Muscle of arm (tissue), 14 donors: ENCODE measurements at places on chromosomes 3 and 15. TPM values are rescaled to one million over a fixed set of nuclear protein-coding genes. Genes with fewer than 3 reads are reported as not detected.

DNA sequence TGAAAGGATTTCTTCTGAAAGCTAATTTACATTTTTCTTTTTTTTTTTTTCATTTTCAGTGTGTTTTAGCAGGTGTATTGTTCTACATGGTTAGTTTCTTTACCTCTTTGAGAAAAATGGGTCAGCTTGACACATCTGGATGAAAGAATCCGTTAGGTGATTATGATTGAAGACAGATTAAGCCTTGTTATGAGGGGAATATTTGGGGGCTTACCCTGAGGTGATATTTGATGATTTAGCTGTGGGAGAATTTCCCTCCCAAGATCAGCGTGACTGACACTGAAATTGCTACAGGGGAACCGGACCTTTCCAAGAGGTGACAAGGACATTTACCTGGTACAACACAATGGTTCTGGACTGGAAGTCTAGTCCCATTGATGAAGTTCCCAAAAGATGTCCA, 147.5 kb downstream of the NFKBIZ start:
- DNase-seq: no peak

- peak; percentile 61 for DNase-seq
Observed at GRCh38 chr15:43903864-43904290, 77.1 kb downstream of the WDR76 start.

- no peak for DNase-seq
Observed at GRCh38 chr3:176663387-176663786, 533.9 kb downstream of the TBL1XR1 start.

- no peak for DNase-seq
Observed at GRCh38 chr3:124116906-124117305, 125.0 kb upstream of the ROPN1 start.

DNA sequence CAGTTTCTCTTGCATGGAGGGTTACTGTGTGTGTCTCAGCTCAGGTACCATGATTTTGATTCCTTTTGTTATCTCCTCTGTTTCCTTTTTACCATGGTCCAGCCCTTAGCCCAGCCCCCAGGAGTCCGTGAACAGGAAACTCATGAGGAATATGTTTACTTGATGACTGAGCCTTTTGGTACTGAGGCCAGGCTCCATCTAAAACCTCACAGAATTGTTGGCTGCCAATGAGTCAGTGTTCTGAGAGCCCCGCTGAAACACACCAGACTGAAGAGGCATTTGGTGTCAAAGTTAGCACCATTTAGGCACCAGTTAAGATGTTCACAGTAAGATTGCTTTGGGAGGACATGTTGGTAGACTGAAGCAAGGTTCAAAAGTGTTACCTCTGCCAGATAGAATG, 80.9 kb downstream of the DGKG start:
- no peak for DNase-seq

DNA sequence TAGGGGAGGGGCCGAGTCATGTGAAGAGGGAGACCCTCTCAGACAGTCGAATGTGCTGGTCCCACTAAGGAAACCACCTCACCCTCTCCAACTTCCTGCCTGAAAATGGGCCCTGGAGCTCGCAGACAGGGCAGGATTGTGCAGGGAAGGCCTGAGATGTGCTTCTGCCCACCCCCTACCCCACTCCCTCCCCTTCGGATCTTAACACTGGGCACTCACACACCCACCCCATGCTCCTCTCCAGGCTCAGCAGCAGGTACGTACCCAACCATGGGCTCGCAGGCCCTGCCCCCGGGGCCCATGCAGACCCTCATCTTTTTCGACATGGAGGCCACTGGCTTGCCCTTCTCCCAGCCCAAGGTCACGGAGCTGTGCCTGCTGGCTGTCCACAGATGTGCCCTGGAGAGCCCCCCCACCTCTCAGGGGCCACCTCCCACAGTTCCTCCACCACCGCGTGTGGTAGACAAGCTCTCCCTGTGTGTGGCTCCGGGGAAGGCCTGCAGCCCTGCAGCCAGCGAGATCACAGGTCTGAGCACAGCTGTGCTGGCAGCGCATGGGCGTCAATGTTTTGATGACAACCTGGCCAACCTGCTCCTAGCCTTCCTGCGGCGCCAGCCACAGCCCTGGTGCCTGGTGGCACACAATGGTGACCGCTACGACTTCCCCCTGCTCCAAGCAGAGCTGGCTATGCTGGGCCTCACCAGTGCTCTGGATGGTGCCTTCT, 20.0 kb downstream of the ATRIP start:
- no peak for DNase-seq

DNA sequence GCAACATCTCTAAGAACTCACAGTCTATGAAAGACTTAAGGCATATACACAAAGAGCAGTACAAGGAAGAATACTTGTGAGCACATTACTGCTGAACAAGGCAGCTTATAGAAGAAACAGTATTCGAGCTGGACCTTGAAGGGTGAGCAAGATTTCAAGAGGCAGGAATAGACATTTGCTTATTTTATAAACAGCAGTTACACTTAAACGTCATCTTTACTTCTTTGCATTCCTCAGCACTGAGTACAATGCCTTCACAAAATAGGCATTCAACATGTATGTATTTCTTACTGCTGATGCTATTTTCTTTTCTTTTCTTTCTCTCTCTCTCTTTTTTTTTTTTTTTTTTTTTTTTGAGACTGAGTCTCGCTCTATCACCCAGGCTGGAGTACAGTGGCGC, 205.8 kb downstream of the ZIC4 start:
- no peak for DNase-seq

GRCh38 chr15:27563765-27564370, 535.2 kb downstream of the OCA2 start:
- no peak for DNase-seq

GRCh38 chr3:13347390-13347950, 72.7 kb downstream of the NUP210 start:
- no peak for DNase-seq

- no peak for DNase-seq
Observed at GRCh38 chr15:29689287-29689986, 132.8 kb downstream of the TJP1 start.

DNA sequence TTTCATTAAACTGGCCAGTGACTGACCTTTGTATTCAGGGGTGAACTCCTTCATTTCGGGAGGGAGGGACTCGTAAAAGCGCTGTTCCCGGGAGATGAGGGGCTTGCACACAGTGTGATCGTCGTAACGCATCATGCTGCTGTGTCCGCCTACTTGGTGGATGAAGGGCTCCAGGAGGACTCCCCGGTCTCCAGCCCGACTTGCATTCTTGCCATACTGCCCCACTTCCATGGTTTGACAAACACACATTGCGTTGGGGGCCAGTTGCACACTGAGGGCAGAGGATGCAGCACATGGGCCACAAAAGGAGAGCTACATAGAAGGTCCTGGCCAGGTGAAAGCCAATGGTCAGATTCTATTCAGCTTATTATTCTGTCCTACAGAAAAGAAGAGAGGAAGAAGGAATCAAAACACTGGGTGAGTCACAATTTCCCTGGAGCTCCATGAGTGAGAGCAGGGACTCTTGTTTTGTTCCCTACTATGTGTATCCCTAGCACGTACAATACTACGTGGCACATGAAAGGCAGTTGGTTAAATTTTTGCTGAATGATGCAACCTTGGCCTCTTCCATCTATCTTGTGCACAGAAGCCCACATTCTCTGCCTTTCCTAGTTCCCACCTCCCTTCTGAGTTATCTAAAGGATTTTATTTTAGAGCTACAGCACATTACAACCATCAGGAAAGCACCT, 24.2 kb upstream of the GMPPB start:
- DNase-seq: no peak

- DNase-seq: no peak
Observed at GRCh38 chr3:126850370-126851085, 132.4 kb upstream of the PLXNA1 start.

GRCh38 chr3:138935863-138936740, 10.8 kb downstream of the FOXL2 start:
- DNase-seq: peak; percentile 67

DNA sequence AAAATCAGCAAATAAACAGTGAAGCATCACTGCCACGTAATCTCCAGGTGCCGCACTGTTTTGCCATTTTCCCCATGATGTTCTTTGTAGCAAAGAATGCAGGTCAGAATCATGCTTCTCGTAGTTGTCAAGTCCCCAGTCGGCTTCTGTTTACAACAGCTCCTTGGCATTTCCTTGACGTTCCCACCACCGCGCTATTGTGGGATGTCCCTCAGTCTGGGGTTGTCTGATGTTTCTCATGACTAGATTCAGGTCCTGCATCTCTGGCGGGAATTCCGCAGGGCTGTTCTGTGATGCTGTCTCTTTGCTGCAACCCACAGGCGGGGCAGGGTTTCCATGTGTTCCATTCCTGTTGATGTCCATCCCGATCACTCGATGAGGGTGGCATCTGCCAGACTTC, 117.9 kb upstream of the SMAD3 start:
- DNase-seq: no peak

DNA sequence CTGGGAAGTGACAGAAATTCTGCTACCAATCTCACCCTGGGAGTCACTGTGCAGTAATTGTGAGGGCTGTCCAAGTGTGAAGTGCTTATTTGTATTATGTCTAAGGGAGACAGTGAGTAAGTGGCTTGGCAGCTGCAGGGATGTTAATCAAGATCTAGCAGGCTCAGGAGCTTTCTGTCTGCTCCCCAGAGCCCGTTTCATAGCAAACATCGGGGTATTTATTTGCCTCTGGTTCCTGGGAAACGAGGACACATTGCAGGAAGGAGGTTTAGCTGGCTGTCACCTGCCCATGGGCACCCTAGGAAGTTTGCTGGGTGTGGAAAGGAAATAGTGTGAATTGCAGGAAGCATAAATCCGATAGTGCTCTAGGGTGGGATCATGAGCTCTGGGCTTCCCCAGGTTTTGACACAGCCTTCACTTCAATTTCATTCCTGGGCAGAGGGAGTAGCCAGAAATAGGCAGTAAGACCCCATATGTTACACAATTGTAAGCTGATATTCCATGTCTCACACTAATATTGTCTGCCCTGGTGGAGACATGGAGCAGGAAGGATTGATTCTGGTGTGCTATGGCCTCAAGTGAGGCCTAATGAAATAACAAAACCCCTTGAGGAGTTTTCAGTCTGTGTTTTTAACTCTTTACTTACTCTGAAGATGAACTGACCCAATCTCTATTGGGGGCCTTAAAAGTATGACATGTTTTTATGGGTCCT, 74.1 kb upstream of the MITF start:
- no peak for DNase-seq

DNA sequence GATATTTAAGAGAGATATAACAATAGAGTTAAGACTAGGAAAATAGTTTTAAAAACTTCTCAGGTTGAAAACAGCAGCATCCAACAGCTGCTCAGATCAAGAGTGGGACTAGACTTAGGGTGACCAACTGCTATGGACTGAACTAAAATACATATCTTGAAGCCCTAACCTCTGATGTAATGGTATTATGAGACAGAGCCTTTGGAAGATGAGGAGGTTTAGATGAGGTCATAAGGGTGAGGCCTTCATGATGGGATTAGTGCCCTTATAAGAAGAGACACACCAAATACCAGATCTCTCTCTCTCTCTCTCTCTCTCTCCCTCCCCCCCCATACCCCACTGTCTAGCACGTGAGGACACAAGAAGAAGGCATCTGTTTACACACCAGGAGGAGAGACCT, 37.4 kb upstream of the GALNT15 start:
- no peak for DNase-seq

- DNase-seq: no peak
Observed at GRCh38 chr3:70771426-70772147, 459.1 kb upstream of the MDFIC2 start.

DNA sequence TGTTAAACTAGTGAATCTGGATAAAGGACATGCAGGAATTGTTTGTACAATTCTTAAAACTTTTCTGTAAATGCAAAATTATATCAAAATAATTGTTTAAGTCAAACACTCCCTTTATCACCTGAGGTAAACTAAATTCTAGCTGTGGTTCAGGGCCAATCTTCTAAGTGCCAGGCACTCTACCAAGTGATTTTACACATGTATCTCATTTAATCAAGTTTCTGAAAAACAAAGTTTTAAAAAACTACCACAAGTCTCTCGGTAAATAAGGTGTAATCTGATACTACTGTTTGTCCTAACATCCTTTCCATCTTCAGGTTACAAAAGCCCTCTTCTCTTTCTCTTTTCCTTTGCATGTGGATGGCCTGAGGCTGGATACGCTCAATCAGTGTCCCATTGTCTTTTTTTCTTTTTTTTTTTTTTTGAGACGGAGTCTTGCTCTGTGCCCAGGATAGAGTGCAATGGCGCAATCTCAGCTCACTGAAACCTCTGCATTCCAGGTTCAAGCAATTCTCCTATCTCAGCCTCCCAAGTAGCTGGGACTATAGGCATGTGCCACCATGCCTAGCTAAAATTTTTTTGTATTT, 19.3 kb downstream of the IFT80 start:
- no peak for DNase-seq

GRCh38 chr3:168738527-168739325, 643.0 kb upstream of the GOLIM4 start:
- DNase-seq: no peak

GRCh38 chr3:179068779-179069530, 2.7 kb downstream of the ZMAT3 start:
- DNase-seq: no peak

GRCh38 chr3:123027292-123028232, at the start of gene SEMA5B:
TSS of gene SEMA5B (minus strand) at chr3:123027763. CDS start at chr3:122961263, 66,500 bp downstream.
- peak; percentile 62 for DNase-seq

- no peak for DNase-seq
Observed at GRCh38 chr15:35064576-35065190, 20.4 kb downstream of the NANOGP8 start.

DNA sequence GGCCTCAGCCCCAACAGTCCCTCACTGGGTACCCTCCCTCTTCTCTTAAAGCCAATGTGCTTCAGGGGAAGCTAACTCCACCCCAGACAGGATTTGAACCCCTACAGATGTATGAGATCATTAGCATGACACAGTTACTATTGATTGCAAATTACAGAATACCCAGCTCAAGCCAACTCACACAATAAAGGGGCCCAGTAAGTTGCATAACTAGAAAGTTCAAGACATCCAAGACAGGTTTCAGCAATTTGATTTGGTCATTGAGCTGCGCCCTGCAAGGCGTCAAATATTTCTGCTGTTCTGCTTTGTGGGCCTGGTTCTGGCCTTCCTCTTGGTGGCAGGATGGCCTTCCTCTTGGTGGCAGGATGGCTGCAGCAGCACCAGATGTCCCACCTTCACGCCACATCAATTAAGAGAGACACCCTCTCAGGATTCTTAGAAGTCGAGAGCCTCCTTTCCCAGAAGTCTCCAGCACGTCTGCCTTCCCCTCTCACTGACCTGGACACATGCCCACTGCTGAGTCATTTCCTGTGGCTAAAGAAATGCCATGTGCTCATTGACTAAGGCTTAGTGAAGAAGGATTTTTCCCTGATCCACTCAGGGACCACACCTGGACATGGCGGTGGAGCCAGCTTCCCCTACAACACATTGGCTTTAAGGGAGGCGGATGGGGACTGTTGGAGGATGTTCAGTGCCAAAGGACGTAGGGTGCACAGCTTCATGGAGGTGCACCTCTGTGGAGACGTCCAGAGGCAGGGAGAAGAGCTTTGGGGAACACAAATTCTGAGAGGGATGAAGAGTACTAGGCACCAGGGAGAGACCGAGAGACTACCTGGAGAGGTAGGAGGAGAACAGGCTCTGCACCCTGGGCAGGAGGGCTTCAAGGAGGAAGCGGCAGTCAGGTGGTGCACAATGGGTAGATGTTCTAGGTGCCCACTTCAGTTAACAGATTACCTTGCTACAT, 49.1 kb downstream of the DNASE1L3 start:
- no peak for DNase-seq

The MAGI1 gene
- 13.3 TPM for polyA plus RNA-seq

The MGA gene
- 34.4 TPM for polyA plus RNA-seq

The RBPMS2 gene
- polyA plus RNA-seq: 4.6 TPM

The MDFIC2 gene
- not detected for polyA plus RNA-seq

The DNAH12 gene
- 0.93 TPM for polyA plus RNA-seq
